Left renal cortex interstitium (tissue), 4 donors: ENCODE measurements at places on chromosomes 16 and 17. TPM values are rescaled to one million over a fixed set of nuclear protein-coding genes. Genes with fewer than 3 reads are reported as not detected.

COL1A1 gene
- polyA plus RNA-seq = 490 TPM

CD300H gene
- not detected for polyA plus RNA-seq

CSH2 gene
- polyA plus RNA-seq = not detected

TEKT1 gene
- polyA plus RNA-seq = 0.62 TPM

C17orf113 gene
- 5.3 TPM for polyA plus RNA-seq

HOXB8 gene
- 59.2 TPM for polyA plus RNA-seq

SCNN1G gene
- 37.0 TPM for polyA plus RNA-seq

AHSP gene
- polyA plus RNA-seq = 5.8 TPM
